ENCODE measurements at places on chromosomes 1 and 21. TPM values are rescaled to one million over a fixed set of nuclear protein-coding genes. Genes with fewer than 3 reads are reported as not detected.

DMRTA2 gene
- polyA plus RNA-seq, result 0.07 TPM

ADGRL4 gene
- 9.2 TPM for polyA plus RNA-seq

CLCA1 gene
- polyA plus RNA-seq, result 0.08 TPM

DNAI4 gene
- polyA plus RNA-seq, result 4.4 TPM

RAB7B gene
- polyA plus RNA-seq, result 3.5 TPM

Measured in adrenal gland (tissue), 19 donors.